Tongue (tissue), 3 donors: ENCODE measurements at places on chromosomes 12 and 14. TPM values are rescaled to one million over a fixed set of nuclear protein-coding genes. Genes with fewer than 3 reads are reported as not detected.
A peak's percentile ranks its signal among the peaks of the same experiment; 100 is the strongest.

The EEF1AKMT3 gene
- 10.1 TPM for total RNA-seq

The P3H3 gene
- 45.5 TPM for total RNA-seq

The PLA2G1B gene
- not detected for total RNA-seq

The PPP4R4 gene
- total RNA-seq, result 0.82 TPM

The KITLG gene
- 41.1 TPM for total RNA-seq

DNA sequence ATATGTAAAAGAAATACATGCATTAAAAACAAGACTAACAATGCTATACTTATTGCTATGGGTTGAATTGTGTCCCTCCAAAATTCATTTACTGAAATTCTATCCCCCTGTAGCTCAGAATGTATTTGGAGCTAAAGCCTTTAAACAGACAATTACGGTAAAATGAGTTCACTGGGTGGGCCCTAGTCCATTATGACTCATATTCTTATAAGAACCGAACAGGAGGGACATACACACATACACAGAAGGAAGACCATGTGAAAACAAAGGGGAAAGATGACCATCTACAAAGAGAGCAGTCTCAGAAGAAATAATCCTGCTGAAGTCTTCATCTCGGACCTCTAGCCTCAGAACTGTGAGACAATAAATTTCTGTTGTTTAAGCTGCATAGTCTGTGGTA lies 77.1 kb upstream of the ANKS1B start:
- DNase-seq, result no peak

DNA sequence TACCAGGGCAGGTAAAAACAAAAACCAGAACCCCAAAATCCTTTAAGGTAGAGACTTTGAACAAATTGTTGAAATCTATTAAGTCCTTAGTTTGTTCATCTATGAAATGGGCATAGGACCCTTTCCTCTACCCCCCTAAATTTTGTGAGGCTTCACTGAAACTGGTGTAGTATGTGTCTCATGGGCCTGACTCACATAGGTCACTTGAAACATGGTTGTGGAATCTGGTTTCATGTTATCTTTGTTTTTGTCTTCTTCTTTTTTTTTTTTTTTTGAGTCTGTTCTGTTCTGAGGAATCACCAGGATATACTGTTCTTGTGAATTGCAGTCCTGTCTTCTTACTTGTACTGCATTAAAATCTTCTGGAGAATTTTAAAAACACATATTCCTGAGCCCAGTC lies 202.2 kb downstream of the KTN1 start:
- no peak for DNase-seq

- DNase-seq, result no peak
These were observed 10.6 kb downstream of the GPR33 start for GRCh38 chr14:31477248-31477647.

GRCh38 chr14:101706509-101707067 lies 54.9 kb upstream of the PPP2R5C start:
- no peak for DNase-seq

DNA sequence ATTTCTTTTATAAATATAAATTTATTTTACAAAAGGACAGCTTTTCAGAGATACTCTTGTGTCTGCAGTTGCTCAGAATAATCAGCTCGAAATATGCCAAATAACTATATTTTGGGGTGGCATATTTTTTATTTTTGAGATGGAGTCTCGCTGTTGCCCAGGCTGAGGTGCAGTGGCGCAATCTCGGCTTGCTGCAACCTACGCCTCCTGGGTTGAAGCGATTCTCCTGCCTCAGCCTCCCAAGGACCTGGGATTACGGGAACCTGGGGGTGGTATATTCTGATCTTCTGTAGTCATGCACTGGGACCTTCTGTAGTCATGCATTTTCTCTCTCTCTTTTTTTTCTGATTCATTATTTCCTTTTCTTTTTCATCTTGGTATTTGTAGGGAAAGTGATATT lies 135.0 kb upstream of the AMIGO2 start:
- DNase-seq, result no peak

- DNase-seq, result no peak
These were observed 58.1 kb upstream of the DIO2 start for GRCh38 chr14:80269353-80269925.

- peak; percentile 49 for DNase-seq
These were observed 278.3 kb downstream of the NRXN3 start for GRCh38 chr14:78448164-78449094.

DNA sequence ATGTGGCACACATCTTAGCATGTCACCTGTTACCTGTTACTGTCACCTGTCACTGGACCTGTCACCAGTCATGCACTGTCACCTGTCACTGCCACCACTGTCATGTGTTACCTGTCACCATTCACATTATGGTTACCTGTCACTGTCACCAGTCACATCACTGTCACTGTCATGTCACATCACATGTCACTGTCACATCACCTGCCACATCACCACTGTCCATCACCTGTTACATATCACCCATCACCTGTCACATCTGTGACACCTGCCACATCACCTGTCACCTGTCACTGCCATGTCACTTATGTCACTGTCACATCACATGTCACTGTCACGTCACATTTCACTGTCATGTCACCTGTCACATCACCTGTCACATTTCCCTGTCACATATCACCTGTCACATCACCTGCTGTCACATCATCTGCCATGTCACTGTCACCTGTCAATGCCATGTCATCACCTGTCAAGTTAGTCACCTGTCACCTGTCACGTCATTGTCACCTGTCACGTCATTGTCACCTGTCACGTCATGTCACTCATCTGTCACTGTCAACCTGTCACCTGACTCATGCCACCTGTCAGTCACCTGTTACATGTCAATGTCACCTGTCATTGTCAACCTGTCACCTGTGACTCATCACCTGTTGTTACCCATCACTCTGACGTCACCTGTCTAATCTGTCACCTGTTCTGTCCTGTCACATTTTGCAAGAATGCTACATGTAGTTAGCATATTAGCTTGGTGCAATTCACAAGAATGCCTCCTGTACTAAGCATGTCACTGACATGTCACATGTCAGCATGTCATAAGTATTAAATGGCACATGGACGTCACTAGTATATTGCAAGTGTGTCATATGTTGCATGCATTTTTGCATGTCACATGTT lies 29.0 kb upstream of the TESC start:
- peak; percentile 32 for DNase-seq

DNA sequence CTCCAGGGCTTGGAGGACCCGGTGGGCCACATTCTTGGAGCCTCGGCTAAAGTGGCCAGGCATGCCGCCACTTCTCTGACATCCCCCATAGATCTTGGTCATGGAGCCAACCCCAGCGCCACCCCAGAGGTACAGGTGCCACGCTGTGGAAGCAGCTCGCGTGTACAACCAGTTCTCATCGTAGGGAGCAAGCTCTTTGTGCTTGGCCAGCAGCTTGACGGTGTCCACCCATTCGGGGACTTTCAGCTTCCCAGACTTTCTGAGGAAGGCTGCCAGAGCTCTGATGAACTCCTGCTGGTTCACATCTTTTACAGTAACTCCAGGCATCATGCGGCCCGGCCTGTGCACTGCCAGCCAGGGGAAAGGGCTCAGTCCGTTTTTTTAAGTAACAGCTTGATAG lies 29.3 kb upstream of the EAPP start:
- DNase-seq, result no peak

DNA sequence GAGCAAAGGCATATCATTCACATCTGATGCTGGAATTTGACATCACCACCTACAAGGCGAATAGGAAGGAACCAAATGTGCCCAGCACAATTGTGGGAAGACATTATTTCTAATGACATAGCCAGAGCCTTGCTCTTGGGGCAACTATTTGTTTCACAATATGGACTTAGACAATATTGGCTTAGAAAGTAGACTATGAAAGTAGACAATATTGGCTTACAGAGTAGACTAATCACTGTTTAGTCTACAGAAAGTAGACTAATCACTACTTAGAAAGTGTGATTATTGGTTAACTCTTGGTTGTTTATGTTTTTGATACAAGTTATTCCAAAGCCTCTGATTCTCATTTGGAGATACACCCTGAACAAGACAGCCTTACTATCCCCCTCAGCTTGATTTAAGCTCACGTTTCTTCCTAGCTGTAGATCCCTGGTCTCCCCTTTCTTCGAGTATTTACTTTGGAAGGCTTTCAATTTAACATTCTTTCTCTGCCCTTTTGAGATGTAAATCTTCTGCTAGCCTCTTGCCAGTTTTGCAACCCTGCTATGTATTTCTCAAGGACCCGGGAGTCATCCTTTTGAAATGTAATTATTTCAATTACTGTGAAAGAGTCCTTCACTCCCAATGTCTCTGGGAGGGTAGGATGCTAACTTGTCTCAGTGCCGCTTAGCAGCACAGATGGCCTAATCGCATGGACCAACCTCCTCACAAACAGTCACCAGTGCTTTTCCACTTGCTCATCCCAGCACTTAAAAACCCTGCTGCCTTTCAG lies 843.2 kb downstream of the GALC start:
- no peak for DNase-seq

GRCh38 chr12:76035045-76035444 lies 3.5 kb upstream of the PHLDA1 start:
- DNase-seq, result peak; percentile 37

- DNase-seq, result no peak
These were observed 56.4 kb downstream of the PPP2R5E start for GRCh38 chr14:63486738-63487137.

DNA sequence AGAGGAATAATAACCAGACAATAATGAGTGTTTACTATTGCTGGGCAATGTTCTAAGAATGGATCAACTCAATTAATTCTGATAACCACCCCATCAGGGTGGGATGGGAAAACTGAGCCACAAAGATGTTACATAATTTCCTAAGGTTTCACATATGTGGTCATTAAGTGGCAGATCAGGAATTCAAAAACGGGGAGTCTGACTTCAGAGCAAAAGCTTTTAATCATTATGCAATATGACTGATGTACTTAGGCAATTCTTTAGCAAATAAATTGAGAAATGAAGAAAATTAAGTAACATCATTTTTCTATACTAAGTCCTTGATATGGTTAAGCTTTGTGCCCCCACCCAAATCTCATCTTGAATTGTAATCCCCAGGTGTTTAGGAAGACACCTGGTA lies 53.4 kb downstream of the PLCZ1 start:
- no peak for DNase-seq
